ENCODE measurements at places on chromosomes 4 and X.

DNA sequence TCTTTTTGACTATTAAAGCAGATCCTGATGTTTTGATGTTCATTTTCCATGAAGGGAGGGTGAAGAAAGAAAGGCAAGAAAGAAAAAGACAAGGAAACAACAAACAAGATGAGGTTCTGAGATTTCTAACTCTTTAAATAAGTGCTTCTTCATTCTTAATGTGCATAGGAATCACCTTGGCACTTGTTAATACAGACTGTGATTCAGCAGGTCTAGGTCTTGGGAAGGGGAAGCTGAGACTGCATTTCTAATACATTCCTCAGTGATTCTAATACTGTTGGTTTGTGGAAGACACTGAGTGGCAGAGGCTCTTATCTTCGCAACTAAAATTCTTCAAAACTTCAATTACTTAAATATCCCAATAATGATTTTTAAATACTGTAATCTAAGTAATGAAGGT is 95.2 kb upstream of the NAP1L5 start:
- DNase-seq, result no peak

DNA sequence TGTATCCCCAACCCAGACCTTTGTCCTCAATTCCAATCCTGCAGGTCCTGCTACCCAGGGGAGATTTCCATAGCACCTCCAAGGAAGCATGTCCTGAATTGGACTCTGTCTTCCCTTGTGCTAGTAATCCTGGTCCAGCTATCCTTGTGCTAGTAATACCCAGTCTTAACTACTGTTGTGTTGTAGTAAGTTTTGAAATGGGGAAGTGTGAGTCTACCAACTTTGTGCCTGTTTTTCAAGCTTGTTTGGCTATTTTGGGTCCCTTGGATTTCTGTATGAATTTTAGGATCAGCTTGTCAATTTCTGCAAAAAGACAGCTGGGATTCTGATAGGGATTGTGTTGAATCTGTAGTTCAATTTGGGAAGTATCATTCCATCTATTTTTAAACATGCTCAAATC is 51.4 kb downstream of the CD99L2 start:
- DNase-seq, result no peak

- peak; percentile 9 for DNase-seq
Measured at GRCh38 chr4:185587427-185588161, 52.3 kb upstream of the PDLIM3 start.

DNA sequence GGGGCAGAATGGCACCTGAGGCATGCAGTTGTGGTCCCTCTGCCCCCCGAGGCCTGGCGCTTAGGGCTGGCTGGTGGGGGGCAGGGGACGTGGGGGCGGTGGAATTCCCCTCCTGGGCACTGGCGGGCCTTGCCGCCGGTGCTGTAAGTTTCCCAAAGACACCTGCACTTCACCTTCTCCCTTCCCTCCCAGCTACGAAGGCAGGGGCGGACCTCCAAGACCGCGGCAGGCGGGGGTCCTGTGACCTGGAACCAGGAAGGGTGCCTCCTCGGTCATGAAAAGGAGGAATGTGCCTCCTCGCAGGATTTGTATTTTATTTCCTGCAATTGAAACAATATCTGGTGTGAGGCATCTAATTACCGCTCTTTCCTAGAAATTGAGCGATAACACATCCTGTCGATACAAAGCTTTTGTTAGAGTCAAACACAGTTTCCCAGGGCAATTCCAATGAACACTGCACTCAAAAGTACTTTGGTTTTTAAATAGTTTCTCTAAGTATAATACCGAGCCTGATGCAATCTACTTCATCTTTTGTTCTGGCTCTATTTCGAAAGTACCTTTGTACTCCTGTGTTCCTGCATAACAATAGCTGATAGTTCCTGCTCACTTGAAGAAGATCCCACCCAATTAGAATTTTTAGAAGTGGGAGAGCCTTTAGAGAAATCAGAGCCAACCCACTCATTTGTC is 12.3 kb upstream of the ADRA2C start:
- no peak for DNase-seq

DNA sequence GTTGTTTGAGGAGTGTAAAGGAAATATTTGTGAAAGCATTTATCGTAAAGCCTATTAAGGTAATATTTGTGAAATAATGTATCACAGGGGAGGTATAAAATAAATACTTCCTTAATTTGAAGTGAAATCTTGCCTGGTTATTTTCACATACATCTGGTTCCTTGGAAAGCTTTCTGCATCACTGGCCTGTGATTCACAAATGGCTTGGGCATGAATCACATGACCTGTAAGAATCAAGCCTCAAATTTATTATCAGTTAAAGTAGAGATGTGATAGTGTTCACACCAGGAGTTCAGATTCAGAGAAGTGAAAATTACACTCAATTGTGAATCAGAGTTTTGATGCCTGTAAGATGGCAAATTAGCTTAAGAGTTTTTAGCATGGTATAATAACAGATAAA is 1911.4 kb downstream of the STIM2 start:
- DNase-seq, result no peak

DNA sequence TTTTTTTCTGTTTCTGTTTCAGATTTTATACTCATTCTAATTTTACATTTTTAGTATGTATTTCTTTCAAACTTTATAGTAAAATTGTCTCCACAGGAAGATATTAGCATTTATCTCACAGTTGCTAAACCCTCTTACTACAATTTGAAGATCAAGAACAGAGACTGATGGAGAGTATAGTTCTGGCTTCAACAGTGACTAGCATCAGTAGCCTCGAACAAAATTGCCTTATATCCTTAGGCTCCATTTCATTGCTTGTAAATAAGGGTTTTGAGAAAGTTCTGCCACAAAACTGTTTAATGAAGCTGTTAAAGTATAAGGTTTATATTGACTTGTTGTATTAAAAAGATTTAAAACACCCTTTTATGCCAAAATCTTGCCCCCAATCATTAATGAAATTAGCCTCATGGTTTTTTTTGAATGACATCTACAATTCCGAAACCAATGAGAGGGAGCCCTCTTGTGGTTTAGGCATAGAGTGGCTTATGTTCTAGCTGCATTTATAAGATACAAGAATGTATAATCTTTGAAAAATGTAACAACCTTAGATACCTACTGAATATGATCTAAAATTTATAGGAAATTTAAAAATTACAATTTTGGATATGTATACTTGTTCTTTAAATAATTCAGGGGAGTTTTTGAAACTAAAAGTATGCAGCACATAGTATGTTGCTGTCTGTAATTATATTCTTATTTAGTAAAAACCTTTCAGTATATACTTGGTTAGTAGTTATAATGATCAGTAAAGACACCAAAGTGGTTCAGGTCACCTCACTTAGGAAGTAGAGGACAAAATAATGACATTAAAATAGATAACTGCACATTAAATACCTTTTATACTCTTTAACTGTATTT is 109.8 kb upstream of the HPGD start:
- no peak for DNase-seq

- no peak for DNase-seq
Measured at GRCh38 chrX:68199062-68199848, 234.0 kb downstream of the OPHN1 start.

Data from activated gamma-delta T cell treated with anti-CD3 and anti-CD28 coated beads, Interleukin-2, amount 50 U/mL, for 16 hours (primary cell).